ENCODE measurements at places on chromosomes 3 and 15.
A peak's percentile ranks its signal among the peaks of the same experiment; 100 is the strongest.

- no peak for DNase-seq
These were observed 7.3 kb upstream of the ISLR2 start for GRCh38 chr15:74123131-74123429.

- DNase-seq: peak; percentile 26
These were observed 299.5 kb downstream of the NSUN3 start for GRCh38 chr3:94362393-94362792.

- peak; percentile 10 for DNase-seq
These were observed 96.3 kb downstream of the LRRC28 start for GRCh38 chr15:99347574-99347973.

DNA sequence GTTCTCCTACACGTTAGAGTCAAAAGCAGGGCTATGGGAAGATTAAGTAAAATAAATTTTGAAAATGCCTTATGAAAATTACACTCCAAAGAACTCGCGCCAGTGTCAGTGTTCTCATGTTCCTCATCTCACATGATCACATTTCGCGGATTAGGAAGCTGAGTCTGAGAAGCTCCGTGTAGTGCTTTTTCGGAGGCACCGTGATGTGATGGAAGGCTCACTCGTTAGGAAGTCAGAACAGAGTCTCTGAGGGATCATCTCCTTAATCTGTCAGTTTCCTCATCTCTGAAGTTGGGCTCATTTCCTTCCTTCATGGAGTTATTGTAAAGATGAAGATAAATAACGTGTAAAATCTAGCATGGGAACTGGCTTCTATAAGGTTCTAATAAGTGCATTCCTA lies 3.2 kb downstream of the ADIPOQ start:
- DNase-seq: no peak

DNA sequence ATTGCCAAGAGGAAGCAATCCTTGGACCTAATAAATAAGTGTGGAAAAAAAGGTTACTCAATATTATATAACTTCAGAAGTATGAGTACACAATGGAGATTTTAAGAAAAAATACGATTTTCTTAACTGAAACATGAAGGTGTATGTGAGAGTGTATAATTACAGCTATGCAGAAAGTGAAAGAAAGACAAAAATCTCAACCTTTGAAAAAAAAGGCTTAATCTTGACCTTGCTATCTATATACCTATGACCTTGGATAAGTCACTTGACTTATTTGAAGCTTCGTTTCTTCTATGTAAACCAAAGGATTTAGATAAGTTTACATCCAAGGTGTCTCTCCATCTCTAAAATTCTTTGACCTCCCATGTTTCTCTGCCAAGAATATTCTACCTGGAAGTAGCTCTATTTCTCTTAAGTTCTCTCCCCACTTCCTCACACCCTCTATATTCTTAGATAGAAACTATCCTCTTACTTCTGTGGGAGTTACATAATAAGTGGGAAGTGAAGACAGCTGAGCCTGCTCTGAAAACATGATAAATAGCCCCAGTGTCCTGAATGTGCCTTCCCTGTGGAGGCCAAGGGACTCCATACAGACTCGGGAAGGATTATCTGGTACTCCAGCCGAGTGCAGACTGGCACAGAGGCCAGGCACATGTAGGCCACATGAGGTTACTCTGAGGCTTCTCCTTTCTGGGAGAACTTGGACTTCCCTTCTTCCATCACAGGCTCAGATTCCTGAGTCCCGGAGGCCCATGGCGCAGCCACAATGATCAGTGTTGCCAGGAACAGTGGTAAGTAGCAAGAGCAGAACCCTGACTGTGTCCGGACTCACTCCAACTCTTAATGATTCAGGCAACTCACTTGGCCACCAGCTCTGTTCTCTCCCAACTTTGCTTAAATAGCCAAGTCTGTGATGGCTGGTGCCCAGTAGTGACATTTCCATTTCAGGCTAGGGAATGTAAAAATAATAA lies 166.8 kb upstream of the COL8A1 start:
- no peak for DNase-seq

DNA sequence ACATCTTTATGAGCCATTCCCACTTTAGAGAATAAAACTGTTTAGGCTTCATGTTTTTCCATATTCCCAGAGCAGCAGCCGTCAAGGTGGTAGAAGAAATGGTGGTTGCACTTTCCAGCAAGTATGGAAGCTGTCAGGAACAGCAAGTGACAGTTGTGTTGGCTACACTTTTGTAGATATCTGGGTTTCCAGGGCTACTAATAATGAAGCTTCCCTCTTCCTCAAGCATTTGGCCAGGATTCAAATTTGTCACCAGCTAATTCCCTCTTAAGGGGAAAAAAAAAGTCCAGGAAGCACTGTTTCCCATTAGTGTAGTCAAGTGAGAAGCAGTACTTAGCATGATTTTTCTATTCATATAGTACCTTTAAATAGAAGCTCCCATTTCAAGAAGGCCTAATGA lies 252.8 kb downstream of the IGSF11 start:
- DNase-seq: no peak

- DNase-seq: peak; percentile 33
These were observed 109.6 kb upstream of the FXR1 start for GRCh38 chr3:180802837-180803236.

DNA sequence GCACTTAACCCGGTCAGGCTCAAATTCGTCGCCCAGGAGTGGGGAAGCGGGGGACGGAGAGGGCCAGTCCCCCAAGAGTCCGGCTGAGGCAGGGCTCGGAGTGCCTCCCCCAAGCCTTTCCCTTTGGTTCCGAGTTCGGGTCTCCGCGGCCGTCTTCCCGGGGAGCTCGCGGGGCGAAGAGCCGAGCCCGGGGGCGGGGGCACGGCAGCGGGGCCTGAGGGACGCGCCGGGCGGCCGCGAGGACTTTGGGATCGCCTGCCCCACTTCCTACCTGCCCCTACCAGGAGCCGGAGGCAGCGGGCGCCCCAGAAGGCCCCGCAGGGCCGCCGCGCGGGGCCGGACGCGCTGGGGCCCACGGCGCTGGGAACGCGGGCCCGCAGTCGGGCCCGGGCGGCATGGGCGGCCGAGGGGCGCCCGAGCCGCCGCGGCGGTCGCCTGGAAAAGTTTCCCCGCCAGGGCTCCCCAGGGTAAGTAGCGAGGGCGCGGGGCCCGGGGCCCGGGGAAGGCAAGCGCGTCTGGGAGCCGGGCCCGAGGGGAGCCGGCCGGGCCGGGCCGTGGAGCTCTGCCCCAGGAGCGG lies 2.8 kb downstream of the FURIN start:
- DNase-seq: no peak

DNA sequence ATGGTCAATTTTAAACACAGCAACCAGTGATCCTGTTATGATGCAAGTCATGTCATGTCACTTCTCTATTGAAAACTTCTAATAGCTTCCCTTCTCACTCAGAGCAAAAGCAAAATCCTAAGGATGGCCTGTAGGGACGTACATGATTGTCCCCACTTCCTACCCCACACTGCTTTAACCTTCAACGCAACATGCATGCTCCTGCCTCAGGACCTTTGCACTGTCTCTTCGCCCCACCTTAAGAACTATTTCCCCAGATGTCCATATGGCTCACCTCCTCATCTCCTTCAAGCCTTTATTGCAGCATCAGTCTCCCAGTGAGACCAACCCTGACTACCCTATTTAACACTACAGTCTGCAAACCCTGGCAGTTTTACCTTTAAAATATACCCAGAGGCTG lies 214.1 kb upstream of the CHRM5 start:
- DNase-seq: no peak

GRCh38 chr3:124084022-124084881 lies 92.3 kb upstream of the ROPN1 start:
- DNase-seq: no peak

- DNase-seq: no peak
These were observed 327.1 kb downstream of the SATB1 start for GRCh38 chr3:18097989-18098388.

GRCh38 chr3:113660458-113660857 lies 36.0 kb downstream of the USF3 start:
- no peak for DNase-seq

DNA sequence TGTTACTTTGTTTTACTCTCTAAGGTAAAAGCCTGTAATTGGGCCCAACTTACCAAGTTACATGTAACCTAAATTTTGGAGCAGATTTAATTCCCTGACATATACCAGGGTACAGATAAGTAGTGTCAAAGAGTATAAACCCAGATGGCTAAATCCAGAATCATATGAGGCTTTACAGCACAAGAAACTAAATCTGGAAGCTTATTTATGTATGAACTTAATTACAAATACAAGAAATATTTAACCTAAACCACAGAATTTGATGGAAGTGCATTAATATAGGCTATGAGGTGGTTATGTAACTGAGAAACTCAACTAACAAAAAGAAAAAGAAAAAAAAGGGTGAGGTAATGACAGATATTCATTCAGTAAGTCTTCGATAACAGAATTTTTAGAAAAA lies 930.2 kb upstream of the ALCAM start:
- DNase-seq: no peak

All from epithelial cell of esophagus (primary cell).